ENCODE measurements at places on chromosomes 3 and 15. TPM values are rescaled to one million over a fixed set of nuclear protein-coding genes. Genes with fewer than 3 reads are reported as not detected.

The P2RY14 gene
- total RNA-seq: not detected

The ATP8B4 gene
- 0.30 TPM for total RNA-seq

The REC114 gene
- not detected for total RNA-seq

The KIF7 gene
- total RNA-seq: 10.7 TPM

The FEZF2 gene
- total RNA-seq: not detected

The SUSD5 gene
- total RNA-seq: 5.0 TPM

The B3GNT5 gene
- total RNA-seq: 1.4 TPM

The C3orf52 gene
- total RNA-seq: 6.2 TPM

The SLC28A1 gene
- total RNA-seq: not detected

The GPR171 gene
- not detected for total RNA-seq

The FRMD5 gene
- 15.4 TPM for total RNA-seq

The SLC24A5 gene
- not detected for total RNA-seq

The LRRIQ4 gene
- total RNA-seq: not detected

The SMCO1 gene
- not detected for total RNA-seq

The SEMA3F gene
- total RNA-seq: 7.4 TPM

All from smooth muscle cell of the coronary artery (primary cell).